ENCODE measurements at places on chromosomes 12 and 14.
A peak's percentile ranks its signal among the peaks of the same experiment; 100 is the strongest.

- no peak for DNase-seq
Measured at GRCh38 chr14:106843386-106843785, 1317.0 kb downstream of the TMEM121 start.

GRCh38 chr12:122995503-122996187 lies 15.2 kb downstream of the ARL6IP4 start:
- no peak for DNase-seq

DNA sequence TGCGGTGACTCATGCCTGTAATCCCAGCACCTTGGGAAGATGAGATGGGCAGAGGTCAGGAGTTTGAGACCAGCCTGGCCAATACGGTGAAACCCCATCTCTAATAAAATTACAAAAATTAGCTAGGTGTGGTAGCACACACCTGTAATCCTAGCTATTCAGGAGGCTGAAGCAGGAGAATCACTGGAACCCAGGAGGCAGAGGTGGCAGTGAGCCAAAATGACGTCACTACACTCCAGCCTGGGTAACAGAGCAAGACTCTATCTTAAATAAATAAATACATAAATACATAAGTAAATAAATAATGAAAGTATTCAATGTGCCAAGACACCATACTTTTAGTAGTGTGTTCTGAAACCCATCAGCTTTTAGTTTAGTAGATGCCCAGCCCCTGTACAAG lies 308.1 kb upstream of the FLRT2 start:
- no peak for DNase-seq

GRCh38 chr12:104171785-104172569 lies 34.0 kb upstream of the NFYB start:
- DNase-seq: no peak

DNA sequence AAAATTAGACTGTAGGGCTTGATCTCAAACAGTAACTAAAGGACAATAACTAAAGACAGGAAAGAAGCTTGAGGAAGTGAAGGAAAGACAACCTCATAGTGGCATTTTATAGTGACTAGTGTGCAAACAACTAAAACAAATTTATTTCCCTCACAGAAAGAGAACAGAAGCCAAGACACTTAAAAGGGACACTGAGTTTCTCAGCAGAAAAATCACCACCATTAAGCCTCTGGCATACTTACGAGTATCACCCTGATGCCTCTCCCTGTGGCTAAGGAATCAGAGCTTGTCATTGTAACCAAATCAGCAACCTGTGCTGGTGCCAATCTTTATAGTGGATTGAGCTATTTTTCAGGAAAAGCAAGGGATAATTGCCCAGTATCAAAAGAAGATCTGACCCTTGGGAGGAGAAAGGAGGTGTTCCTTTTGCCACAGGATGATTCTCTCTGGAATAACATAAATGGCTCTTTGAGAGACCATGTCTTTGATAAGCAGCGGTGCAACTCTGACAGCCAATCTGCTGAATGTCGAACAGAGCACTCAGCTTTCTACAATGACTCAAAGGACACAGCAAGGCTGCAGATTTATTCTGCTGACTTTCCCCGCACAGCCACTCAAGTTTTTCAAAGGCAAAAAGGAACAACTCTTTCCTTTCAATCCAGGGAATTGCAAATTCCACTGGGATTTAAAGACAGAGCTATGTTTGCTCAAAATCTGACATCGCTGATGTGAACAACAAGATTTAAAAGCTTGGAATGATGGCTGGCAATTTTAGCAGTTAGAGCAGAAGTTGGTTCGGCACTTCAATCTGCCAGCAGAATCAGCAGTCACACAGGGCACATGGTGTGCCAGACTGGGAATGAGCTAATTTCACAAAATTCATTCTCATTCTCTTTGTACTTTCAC lies 34.6 kb downstream of the ATF7 start:
- DNase-seq: no peak

DNA sequence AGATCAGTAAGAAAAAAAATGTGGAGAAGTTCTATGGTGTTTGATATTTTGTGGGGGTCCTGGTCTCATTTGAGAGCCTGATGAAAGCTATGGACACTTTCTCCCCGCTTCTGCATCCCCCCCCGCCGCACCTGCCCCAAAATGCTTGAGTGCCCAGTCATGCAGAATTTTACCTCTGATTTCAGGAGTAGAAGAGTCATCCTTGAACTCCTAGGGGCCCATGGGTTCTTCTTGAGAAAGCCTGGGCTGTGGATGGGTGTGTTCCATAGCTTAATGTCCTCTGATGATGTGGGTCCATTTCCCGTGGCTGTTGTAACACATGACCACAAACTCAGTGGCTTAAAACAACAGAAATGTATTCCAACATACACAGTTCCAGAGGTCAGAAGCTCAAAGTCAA lies 248.8 kb upstream of the PWP1 start:
- DNase-seq: no peak

GRCh38 chr14:22883173-22883976 lies at the start of gene REM2:
TSS of gene REM2 (plus strand) at chr14:22883222. CDS start at chr14:22883288, 66 bp downstream.
- DNase-seq: peak; percentile 9

GRCh38 chr12:116074686-116075085 lies 202.8 kb downstream of the MED13L start:
- no peak for DNase-seq

GRCh38 chr12:16955083-16955657 lies 349.2 kb upstream of the LMO3 start:
- DNase-seq: no peak

GRCh38 chr12:98007963-98008362 lies 507.4 kb upstream of the TMPO start:
- no peak for DNase-seq

GRCh38 chr14:95467232-95467631 lies 49.2 kb downstream of the SYNE3 start:
- no peak for DNase-seq

GRCh38 chr12:88733008-88733407 lies 152.7 kb upstream of the KITLG start:
- no peak for DNase-seq

DNA sequence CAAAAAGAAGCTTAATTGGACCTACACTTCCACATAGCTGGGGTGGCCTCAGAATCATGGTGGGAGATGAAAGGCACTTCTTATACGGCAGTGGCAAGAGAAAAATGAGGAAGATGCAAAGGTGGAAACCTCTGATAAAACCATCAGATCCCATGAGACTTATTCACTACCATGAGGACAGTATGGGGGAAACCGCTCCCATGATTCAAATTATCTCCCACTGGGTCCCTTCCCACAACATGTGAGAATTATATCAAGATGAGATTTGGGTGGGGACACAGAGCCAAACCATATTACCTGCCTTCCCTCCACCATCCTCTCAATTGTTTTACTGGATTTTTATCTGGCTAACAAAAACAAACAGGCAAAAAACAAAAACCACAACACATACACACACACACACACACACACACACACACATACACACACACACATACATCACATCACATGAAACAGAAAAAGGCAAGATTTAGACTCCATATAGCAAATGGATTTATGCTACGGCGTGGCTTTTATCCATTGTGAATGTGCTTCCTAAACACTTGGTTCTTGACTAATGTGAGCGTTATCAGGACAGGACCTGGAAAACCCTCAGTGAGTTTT lies 66.7 kb downstream of the ZFP36L1 start:
- no peak for DNase-seq

DNA sequence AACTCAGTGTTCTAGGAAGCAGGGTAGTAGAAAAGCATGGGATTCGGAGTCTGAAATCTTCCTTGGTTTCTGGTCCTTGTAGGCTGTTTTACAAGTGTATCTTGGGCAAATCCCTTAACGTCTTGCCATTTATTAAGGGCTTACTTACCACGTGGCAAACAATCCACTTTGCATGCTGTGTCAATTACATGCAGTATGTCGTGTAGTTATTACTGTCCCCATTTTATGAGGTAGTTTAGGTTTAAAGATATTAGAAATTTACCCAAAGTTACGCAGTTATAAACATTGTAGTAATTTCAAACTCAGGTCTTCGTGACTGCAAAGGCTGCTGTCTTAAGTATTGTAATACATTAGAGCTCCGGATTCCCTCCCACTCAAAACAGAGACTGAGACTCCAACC lies 1.5 kb upstream of the NOVA1 start:
- DNase-seq: no peak

DNA sequence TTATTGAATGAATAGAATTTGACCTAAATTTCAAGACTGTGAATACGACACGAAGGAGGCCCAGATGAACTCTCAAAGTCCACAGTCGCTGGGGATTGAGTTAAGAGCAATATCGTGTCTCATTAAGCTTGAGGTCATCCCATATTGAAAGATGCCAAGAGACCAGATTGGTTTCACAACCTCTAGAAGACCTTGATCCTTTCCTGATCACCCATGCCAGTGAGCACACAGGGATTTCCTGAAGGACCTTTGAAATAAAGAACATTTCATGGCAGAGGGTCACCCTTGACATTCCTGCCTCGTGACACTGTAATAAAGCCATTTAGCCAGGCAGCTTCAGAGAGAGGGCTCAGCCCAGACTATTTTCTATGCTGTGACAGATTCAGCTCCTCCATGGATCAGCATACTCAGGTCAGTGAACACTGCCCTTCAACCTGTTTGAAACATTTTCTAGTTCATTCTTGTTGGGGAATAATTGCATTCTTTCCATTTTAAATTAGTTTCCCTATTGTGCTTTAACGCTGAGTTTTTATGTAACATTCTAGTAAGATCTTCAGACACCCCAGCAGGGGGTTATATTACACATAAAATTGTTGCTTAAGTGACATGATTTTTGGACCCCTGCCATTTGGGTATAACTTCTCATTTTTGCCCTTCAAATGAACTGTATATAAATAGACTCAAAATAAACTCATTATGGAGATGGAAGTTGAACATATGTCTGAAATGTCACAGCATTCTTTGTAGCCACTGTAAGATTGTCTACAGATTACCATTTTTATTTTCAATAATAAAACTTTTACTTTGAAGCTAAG lies 213.2 kb downstream of the C12orf50 start:
- DNase-seq: no peak

GRCh38 chr14:69355607-69356281 lies 42.4 kb downstream of the ERH start:
- no peak for DNase-seq

- DNase-seq: no peak
Measured at GRCh38 chr12:94144781-94145180, 3.6 kb upstream of the PLXNC1 start.

DNA sequence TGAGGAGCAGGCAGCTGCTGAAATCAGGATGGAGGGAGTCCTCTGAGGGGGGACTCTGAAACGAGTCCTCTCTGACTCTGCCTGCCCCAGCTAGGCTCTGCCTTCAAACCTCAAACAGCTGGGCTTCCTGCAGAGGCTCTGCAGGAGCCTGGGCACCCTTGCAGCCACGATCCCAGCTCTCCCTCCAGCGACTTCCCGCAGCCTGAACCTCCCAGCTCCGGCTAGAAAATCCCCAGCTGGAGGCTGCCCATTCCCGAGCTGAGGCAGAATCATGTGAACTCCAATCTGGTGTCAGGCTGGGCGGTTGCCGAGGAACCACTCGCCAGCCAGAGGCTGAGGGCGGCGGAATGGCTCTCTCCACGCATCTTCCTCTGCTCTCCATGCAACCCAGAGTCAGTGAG lies at the start of gene GPR68:
Gene GPR68, minus strand, starts transcription at position 204 of the 401 bp plus-strand sequence. CDS start 9,654 bp downstream, outside the sequence.
- peak; percentile 35 for DNase-seq

GRCh38 chr14:72709916-72710611 lies 183.8 kb downstream of the DPF3 start:
- DNase-seq: no peak

DNA sequence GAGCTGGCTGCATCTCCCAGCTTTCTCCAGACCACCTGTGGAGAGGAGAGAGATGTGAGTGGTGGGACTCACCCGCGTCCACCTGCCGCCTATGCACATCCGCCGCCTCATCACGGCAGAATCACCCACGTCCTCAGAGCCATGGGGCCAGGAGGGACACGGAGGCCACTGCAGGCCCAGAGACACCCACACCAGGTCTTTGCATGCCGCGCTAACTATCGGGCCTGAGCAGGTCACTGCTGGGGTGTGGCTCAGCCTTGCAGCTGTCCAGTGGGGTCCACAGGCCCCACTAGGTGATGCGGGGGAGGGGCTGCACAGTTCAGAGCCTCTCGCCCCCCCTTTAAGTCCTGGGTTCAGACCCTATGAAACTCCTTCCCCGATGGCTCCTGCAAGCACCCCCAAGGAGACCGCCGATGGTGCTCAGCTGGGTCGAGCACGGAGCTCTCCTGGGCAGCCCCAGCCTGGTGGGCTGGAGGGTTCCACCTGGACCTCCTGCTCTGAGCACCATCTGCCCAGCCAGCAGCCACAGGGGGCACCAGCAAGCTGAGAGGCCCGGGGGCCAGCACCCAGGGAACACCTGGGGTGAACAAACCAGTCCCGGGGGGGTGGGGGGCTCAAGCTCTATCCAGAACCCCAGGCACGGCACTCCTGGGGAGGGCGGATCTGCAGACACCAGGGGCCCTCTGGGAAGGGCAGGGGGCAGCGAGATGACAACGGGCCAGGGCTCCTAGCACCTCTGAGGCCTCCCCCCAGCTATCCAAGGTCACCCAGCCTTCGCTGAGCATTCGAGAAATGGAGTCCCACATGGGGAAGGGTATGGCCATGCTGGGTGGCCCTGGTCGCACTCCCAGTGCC lies 34.3 kb downstream of the CCNK start:
- DNase-seq: no peak

DNA sequence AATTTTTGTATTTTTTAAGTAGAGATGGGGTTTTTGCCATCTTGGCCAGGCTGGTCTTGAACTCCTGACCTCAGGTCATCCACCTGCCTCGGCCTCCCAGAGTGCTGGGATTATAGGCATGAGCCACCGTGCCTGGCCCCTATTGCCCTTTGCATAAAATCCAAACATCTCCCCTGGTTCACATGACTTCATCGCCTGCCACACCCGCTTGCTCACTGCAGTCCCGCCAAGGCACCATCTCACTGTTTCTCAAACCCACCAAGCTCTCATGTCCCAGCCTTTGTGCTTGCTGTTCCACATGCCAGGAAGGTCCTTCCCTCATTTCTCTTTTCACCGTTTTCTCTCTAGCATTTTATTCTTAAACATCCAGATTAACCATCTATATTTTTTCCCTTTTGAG lies 9.7 kb downstream of the RHOF start:
- DNase-seq: no peak

DNA sequence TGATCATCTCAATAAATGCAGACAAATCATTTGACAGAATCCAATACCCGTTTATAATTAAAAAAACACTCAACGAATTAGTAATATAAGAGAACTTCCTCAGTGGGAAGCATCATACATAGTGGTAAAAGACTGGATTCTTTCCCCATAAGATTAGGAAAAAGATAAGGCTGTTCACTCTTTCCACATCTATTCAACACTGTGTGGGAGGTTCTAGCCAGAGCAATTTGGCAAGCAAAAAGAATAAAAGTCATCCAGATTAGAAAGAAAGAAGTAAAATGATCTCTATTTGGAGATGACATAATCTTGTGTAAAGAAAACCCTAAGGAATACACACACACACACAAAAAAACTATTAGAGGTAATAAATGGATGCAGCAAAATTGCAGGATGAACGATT lies 38.4 kb downstream of the YEATS4 start:
- DNase-seq: no peak

- DNase-seq: peak; percentile 19
Measured at GRCh38 chr14:77303417-77304156, 17.1 kb downstream of the POMT2 start.
